ENCODE measurements at places on chromosomes 5 and 9. TPM values are rescaled to one million over a fixed set of nuclear protein-coding genes. Genes with fewer than 3 reads are reported as not detected.

PCDHGA11 gene
- 4.4 TPM for polyA plus RNA-seq

PDZD2 gene
- 18.3 TPM for polyA plus RNA-seq

DNA sequence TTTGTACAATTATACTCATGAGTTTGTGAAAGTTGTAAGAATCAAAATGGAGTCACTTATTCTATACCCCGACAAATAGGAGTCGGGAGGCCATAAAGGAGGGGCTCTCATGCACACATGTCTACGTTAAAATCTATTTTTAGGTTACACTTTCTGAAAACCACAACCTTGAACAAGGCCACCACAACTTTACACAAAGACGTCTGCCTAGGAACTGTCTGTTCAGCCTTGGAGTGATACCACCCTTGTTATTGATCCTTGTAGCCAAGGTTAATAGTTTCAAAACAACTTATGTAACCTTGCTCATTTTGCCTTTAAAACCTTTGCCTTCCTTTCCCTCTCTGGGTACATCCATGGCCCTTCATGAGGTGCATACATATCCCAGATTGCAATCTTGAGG, 4.1 kb upstream of the NDFIP1 start:
- no peak for DNase-seq

GPR21 gene
- polyA plus RNA-seq = 0.49 TPM

GRCh38 chr5:134975078-134975715, 7.5 kb downstream of the CATSPER3 start:
- no peak for DNase-seq

GRCh38 chr5:131528682-131529081, 106.3 kb downstream of the RAPGEF6 start:
- DNase-seq = no peak

MEIKIN gene
- polyA plus RNA-seq = not detected

DNA sequence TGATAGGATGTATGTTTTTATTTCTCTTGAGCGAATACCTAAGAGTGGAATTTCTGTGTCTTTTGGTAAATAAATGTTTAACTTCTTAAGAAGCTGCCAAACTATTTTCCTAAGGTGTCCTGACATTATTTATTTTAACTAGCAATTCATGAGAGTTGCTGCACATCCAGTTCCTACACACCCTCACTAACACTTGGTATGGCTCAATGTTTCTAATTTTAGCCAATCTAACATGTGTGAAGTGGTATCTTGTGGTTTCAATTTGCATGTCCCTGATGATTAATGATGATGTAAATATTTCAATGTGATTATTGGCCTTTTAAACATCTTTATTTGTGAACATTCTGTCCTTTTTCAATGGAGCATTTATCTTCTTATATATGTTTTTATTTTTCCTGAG, 2095.5 kb upstream of the C9orf72 start:
- DNase-seq = no peak

DMAC1 gene
- 97.1 TPM for polyA plus RNA-seq

GRCh38 chr9:88387552-88388202, 567 bp upstream of the SPIN1 start:
- peak; percentile 61 for DNase-seq

ZNG1C gene
- polyA plus RNA-seq = 11.0 TPM

GRCh38 chr5:80143491-80143890, 108.3 kb downstream of the THBS4 start:
- no peak for DNase-seq

- DNase-seq = no peak
Observed at GRCh38 chr5:169219351-169219750, 81.6 kb downstream of the SLIT3 start.

DNA sequence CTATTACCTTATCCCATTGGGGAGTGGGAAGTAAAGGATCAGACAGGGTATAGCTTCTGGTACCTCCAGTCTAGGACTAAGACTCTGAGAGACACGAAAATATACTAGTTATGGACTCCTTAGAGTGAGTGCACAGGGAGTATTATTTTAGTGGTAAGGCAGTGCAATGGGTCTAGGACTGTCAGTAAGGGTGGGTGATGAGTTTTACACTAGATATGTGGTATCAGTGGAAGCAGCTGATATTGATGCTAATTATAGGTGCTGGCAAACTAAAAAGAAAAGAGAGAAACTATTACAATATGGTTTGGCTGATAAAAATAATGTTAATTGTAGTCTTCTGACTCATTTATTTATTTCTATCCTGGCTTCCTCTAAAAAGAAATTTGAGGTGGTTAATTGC, 118.6 kb downstream of the UNC13B start:
- no peak for DNase-seq

ANKRD18B gene
- polyA plus RNA-seq = 1.5 TPM

Measured in right renal cortex interstitium (tissue), 3 donors.